ENCODE measurements at places on chromosomes 13 and 19.
A peak's percentile ranks its signal among the peaks of the same experiment; 100 is the strongest.

DNA sequence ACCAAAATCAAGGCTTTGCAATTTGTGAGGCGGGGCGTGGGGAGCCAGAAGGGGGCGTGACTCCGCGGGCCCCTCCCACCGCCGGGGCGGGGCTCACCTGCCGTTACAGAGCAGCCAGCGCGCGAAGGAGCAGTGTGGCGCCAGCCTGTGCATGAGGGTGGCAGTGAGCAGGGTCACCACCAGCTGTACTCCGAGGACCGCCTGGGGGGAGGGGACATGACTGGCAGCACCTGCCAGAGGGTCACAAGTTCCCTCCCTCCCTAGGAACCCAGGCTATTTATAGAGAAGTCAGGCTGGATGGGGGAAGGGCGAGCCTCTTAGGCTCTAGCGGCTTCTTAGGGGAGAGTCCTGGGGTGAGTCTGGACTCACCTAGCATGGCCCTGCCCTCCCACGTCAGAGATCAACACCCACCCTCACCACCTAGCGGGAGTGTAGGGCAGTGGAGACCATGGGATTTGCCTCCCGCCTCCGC lies 3.6 kb downstream of the TMEM161A start:
- no peak for DNase-seq

- no peak for DNase-seq
Measured at GRCh38 chr19:4013886-4014540, 6.5 kb downstream of the PIAS4 start.

GRCh38 chr19:45074744-45075300 lies 1.5 kb downstream of the ZNF296 start:
- no peak for DNase-seq

- DNase-seq, result no peak
Measured at GRCh38 chr13:45838171-45838745, 13.3 kb downstream of the SIAH3 start.

DNA sequence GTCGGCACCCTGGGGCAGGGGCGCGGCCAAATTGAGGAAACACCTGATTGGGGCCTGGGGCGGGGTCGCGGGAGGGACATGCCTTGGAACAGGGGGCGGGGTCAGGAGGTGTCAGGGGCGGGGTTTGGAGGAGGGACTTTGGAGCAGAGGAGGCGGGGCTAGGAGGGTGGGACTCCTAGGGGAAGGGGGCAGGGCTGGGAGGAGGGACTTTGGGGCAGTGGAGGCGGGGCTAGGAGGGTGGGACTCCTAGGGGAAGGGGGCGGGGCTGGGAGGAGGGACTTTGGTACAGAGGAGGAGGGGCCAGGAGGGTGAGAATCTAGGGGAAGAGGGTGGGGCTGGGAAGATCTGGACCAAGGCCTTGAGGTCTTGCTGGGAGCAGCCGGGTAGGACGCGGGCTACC lies 21.9 kb downstream of the GRIN2D start:
- DNase-seq, result no peak

DNA sequence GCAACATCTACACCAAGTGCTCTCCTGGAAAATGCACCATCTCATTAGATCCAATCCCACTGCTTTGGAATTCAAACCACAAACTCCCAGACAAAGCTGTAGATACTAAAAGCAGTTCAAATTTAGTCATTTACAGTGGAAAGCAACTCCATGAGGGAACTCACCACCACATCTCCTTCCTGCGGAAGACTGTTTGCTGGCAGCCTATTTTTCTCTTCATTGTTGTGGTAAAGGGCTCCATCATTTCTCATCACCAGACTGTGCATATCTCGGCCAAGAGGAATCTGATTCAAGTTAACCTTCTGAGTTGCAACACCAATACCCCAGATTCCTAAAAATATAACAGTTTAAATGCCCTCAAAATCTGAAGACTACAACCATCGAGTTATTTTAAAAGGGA lies 8.4 kb downstream of the SPRYD7 start:
- DNase-seq, result no peak

DNA sequence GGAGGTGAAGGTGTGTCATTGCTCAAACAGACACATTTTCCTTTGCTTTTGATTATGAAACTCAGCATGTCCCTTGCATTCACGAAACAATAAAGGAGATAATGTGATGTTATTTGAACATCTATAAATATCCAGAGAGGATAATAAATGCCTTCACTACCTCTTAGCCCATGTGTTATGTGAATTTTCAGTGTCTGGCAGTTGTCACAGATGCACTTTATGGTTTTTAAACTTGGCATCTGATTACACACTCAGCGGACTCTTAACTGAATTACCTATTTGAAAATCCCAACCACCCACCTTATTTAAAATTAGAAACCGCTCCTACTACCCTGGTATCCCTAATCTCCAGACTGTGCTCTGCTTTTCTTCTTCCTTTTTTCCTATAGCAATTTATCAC lies 254.2 kb downstream of the COG6 start:
- no peak for DNase-seq

DNA sequence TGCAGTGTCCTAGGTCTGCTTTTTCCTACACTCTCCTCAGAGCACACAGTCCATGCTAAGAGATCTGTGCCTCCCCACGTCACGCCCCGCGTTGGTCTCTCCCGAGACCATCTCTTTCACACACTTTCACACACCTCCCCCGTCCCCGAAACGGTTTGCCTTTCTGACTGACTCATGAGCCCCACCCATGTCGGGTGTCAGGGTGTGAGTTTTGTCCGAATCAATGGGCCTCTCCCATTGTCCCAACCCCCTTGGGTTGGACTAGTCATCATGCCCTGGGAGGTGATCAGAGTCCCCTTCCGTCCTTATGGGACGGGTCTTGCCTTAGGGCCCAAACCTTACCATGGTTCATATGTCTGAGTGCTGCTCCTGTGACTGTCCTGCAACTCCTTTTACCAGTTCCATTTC lies 214.0 kb upstream of the HTR2A start:
- no peak for DNase-seq

GRCh38 chr19:6521718-6522646 lies 8.8 kb upstream of the TNFSF9 start:
- DNase-seq, result no peak

- DNase-seq, result no peak
Measured at GRCh38 chr13:111552891-111553655, 232.6 kb downstream of the TEX29 start.

DNA sequence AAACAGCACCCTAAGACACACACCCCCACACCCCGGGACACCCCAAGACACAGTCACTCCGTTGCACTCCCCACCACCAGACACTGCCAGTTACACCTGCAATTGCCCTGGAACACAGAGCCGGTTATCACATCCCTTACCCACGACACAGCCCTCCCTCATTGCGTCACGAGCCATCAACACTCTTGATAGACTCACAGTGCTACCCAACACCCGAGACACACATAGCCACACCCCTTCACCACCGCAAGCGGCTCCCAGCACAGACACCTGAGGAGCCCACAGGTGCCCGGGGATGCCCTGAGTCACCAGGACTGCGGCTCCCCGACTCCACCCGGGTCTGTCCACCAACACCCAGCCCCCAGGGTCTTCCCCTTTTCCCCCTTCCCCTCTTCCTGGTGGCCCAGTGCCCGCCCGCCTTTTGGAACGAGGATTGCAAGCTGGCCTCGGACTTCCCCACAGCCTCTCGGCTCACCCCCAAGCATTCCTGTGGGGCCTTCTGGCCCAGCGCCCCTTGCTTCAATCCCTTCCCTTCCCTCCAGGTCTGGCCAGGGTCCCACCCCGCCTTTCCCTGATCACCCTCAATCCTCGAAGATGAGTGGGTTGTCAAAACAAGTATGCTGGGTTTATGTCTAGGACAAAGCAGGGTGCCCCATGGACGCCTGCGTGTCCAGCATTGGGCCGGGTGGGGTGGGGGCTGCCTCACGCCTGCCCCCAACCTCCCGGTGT lies 1.7 kb upstream of the PTGER1 start:
- no peak for DNase-seq

DNA sequence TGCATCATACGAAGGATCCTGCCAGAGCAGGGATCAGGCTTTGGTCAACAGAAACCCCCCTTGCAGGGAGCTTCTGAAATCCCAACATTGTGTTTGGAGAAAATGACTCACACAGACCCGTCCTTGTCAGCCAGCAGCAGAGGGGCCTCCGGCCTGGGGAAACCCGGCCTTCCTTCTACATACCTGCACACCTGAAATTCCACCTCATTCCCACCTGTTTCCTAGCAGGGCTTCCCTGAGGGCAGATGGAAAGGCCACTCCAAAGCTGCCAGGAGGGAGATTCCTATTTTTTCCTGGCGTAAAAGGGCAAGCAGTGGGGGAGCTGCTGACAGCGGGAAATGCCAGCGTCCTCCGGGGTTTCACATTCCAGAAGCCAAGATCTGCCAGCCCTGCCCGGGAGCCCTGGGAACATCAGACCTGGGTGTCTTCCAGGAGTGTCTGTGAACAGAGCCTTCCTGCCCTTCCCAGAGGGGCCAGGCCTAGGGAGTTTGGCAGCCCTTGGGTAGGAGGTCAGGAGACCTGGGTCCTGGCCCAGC lies 3.0 kb upstream of the IGFL1 start:
- DNase-seq, result no peak

DNA sequence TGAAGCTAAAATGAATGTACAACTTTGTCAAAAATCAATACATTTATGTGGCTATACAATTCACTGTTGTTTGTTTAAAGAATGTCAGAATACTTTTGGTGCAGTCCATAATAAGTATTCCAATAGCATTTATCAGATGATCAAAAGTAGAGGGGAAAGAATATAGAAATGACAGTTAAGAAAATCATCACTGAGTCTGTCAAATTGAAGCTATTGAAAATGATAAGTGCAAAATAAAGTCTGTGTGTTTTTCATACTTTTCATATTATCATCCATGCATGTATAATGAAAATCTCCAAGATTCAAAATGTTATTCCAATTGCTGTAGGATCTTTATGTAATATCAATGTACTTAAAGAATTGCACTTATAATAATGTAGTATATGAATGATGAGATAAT lies 93.3 kb upstream of the ATXN8OS start:
- no peak for DNase-seq

- DNase-seq, result no peak
Measured at GRCh38 chr13:39282400-39282972, 244.2 kb downstream of the NHLRC3 start.

DNA sequence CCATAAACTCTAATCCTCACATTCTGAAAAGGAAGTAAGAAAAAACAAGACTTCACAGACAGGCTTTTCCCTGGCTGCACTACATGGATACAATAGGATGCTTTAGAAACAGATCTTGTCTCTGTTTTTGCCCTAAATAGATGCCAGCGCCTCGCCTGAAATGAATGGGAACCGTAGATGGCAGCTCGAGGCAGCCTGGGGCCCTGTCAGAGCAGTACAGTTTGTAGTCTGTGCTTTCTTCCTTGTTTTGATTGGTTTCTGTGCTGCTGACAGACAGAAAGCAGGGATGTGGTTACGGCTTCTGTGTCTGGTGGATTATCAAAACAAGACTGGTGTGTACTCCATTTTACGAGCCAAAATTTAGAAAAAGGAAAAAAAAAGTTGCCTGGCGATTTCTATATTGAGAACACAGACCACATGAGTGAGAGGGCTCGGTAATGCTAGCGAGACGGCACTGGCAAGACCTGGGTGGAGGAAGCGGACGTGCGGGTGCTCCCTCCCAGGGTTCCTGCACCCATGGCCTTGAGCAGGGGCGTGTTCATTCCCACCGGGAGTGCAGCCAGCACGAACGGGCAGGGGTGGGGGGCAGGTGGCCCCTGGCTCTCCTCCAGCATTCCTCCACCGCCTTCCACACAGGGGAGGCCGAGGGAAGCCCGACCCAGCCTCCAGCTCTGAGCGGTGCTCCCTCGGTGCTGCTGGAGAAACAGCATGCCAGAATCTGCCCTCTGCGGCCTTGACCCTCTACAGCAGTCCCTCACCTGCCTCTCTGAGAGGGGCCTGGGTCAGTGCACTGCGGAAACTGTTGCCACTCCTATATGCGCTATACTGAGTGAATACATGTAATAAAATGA lies 37.6 kb upstream of the C1QTNF9 start:
- DNase-seq, result peak; percentile 51

- no peak for DNase-seq
Measured at GRCh38 chr19:6215701-6216235, 64.0 kb downstream of the MLLT1 start.

GRCh38 chr13:106182404-106182803 lies 353.1 kb downstream of the EFNB2 start:
- no peak for DNase-seq

- DNase-seq, result no peak
Measured at GRCh38 chr19:38032151-38032550, 125.1 kb downstream of the SIPA1L3 start.
